ENCODE measurements at places on chromosomes 6 and 20.

- no peak for DNase-seq
Measured at GRCh38 chr20:45427236-45428149, 11.6 kb downstream of the PIGT start.

DNA sequence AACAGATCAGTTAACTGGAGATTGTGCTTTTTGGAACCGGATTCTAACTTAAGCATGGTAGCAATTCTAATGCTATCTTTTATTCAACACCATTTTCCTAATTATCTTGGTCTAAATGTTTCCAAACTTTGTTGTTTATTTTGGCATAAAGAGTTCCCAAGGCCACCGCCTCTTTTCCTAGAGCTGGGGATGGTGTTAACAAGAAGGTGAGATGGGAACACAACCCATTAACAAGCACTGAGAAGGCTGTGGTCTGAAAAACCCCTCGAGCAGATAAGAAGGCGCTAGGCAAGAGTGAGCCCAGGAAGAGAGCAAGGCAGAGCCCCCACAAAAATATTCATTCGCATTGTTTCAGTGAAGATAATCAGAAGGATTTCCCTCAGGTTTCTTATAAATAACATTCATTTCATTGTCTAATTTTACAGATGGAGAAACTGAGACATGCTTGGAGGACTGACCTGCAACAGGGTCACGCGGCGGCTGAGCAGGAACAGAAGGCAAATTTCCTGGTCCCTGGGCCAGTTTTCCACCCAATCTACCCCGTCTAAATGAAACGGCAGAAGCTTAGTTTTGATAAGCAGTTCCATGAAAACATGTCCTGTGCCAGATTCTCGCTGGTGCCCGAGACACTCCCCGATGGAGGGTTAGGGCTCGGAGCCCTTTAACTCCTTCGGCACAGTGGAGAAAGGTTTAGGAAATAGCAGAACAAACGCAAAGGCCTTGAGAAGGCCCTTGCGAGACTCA, 155.6 kb downstream of the FOXC1 start:
- no peak for DNase-seq

GRCh38 chr6:6148192-6148815, 141.6 kb upstream of the NRN1 start:
- no peak for DNase-seq

GRCh38 chr6:146851837-146852236, 253.1 kb downstream of the ADGB start:
- no peak for DNase-seq

- DNase-seq: no peak
Measured at GRCh38 chr6:33719326-33719987, 8.0 kb upstream of the UQCC2 start.

DNA sequence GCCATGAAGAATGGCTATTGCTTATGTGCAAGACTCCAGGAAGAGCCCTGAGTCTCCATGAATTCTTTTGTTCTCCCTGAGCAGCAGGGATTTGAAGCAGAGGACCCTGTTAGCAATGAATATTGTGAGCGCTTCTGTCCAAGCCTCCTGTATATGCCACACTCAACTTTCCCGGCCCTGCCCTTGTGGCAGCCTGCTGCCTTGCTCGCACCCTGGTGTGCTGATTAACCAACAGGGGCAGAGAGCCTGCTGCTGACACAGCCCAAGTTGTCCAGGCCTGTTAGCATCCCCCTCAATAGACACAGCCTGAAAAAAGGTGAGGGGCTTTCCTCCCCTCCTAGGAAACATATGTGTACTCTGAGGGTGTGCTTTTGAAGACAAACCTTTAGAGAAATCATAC, 131.4 kb downstream of the BMP2 start:
- no peak for DNase-seq

DNA sequence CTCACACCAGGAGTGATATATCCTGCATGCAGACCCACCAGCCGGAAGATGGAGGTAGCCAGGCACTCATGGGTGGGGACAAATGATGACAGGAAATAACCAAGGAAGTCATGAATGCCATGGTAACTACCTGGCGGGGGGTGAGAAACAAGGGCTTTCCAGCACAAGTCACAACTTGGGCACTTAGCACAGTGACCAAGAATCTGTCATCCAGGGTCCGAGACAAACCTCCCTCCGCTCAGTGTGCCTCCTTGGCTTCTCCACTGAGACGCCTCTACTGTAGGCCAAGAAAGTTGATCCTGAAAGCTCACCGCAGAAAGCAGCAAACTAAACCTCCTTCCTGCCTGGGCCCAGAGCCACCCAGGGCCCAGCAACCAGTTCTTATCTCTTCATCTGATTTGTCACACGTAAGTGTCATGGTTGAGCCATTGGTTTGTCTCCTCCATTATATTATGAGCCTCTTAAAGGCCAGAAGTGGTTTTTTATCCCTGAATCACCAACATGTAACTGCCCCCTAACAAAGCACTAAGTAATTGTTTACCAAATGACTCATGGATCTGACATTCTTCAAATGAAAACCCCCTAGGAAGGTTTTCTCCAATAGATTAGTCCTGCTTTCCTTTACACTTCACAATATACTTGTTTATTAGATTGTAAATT, 84.3 kb upstream of the TAB2 start:
- no peak for DNase-seq

DNA sequence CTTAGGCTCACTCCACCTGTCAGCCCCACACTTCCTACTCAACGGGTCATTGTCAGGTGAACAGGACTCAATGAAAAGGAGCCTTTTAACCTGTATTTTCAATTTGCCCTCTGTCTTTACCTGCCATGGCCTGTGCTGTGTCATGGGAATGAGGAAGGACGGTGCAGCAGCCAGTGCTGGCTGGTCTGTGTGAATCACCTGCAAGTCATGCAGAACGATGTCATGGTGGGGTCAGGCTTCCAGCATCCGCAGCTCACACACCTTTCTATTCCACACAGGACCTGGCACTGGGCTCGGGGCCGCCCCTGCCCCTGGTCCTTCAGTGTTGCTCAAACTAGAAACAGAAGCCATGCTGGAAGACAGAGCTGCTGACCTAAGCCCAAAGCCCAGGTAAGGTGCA, 188.7 kb upstream of the GMDS start:
- no peak for DNase-seq

- DNase-seq: no peak
Measured at GRCh38 chr6:47679322-47679906, 19.0 kb upstream of the ADGRF4 start.

DNA sequence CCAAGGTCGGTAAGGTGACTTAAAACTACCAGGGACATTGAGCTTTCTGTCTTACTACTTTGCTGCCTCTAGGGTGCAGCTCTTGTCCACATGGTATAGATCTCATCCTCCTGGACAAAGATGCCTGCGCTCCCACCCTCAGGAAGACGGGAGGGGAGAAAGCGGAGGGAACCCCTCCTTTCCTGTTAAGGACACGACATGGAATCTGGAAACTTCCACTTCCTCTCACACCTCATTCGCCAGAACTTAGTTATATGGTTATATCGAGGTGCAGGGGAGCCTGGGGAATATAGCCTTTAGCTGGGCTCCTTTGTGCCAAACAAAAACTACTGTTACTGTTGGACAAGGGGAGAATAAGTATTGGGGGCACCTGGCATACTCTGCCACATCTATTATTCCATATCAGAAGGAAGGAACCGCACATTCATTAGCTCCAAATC, 224.3 kb upstream of the TSHZ2 start:
- DNase-seq: no peak

- no peak for DNase-seq
Measured at GRCh38 chr6:15076565-15076964, 169.3 kb upstream of the JARID2 start.
